ENCODE measurements at places on chromosomes 5 and 9. TPM values are rescaled to one million over a fixed set of nuclear protein-coding genes. Genes with fewer than 3 reads are reported as not detected.

Gene ECM2
- not detected for total RNA-seq

Gene SPAAR
- total RNA-seq, result not detected

Gene SHISAL2B
- not detected for total RNA-seq

Gene PCDHGC3
- total RNA-seq, result not detected

Gene DOK3
- 1.4 TPM for total RNA-seq

Gene MEF2C
- 0.60 TPM for total RNA-seq

Gene LHFPL2
- total RNA-seq, result 0.19 TPM

Gene CEP72
- 8.0 TPM for total RNA-seq

Gene ATG10
- total RNA-seq, result 4.7 TPM

Gene LMBRD2
- 4.2 TPM for total RNA-seq

Gene GPR151
- not detected for total RNA-seq

DNA sequence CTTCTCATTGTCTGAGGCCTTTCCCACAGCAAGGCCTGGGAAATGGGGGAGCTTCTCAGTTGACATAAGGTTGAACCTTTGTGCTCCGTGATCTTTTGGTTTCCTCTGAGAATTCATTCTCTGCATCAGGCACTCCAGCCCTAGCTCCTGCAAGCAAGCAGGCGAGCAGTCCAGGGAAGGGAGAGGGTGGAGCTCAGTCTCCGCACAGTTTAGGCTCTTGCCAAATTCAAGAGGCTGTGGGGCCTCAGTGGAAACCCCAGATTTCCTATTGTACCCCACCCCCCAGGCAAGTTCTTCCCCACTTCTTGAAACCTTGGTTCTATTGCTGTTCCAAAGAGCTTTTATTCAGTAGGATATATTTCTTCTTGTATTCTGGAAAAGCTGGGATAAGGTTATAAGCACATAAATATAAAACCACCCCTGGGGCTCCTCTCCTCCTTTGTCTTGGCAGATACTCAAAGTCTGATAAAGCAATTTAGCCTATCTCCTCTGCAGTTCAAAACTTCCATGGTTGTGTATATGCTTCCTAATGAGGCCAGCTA lies 147.2 kb downstream of the PDZD2 start:
- DNase-seq, result no peak

GRCh38 chr9:35696520-35697215 lies 6.9 kb upstream of the TPM2 start:
- DNase-seq, result peak; percentile 29

DNA sequence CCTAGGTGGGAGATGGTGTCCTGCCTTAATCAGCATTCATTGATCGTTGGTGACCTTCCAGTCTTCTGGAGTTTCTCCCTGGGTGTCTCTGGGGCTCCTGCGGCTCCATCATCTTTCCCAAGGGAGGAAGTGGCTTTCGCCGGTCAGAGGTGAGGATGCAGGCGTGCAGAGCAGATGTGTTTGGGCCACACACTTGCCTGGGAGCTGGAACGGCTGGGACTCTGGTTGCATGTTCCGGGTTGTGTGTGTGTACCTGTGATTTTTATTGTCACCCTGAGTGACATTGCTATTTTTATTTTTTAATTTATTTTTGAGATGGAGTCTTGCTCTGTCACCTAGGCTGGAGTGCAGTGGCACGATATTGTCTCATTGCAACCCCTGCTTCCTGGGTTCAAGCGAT lies 9.6 kb downstream of the HMCN2 start:
- no peak for DNase-seq

- no peak for DNase-seq
Measured at GRCh38 chr5:164277720-164278119, 772.3 kb downstream of the MAT2B start.

- DNase-seq, result no peak
Measured at GRCh38 chr5:80387063-80387768, 20.6 kb upstream of the ZFYVE16 start.

GRCh38 chr5:130066644-130067043 lies 162.4 kb downstream of the CHSY3 start:
- DNase-seq, result no peak

DNA sequence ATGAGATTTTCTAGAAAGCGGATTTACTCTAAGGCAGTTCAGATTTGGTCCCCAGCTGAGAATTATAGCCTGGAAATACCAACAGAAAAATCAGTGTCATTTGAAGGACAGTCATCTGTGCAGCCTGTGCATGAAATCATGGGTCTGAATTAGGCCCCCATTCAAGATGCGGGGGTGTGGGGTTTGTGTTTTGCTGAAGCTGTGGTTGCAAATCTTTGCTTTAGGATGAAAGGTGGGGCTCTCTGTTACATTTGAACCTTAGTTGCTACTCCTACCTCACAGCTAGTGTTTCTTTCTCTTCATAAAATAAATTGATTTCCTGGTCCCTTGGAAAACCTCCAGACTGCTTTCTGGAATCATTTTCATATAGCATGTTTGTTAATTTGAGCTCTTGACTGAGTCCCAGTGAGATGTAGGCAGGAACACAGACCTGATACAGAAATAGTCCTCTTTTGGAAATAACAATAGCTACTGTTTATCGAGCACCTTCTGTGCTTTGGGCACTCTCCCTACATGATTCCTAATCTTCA lies 4.8 kb upstream of the ABL1 start:
- no peak for DNase-seq

GRCh38 chr9:132068605-132069004 lies 11.1 kb downstream of the MED27 start:
- DNase-seq, result no peak

GRCh38 chr5:135629666-135630065 lies 50.9 kb upstream of the CXCL14 start:
- DNase-seq, result no peak

DNA sequence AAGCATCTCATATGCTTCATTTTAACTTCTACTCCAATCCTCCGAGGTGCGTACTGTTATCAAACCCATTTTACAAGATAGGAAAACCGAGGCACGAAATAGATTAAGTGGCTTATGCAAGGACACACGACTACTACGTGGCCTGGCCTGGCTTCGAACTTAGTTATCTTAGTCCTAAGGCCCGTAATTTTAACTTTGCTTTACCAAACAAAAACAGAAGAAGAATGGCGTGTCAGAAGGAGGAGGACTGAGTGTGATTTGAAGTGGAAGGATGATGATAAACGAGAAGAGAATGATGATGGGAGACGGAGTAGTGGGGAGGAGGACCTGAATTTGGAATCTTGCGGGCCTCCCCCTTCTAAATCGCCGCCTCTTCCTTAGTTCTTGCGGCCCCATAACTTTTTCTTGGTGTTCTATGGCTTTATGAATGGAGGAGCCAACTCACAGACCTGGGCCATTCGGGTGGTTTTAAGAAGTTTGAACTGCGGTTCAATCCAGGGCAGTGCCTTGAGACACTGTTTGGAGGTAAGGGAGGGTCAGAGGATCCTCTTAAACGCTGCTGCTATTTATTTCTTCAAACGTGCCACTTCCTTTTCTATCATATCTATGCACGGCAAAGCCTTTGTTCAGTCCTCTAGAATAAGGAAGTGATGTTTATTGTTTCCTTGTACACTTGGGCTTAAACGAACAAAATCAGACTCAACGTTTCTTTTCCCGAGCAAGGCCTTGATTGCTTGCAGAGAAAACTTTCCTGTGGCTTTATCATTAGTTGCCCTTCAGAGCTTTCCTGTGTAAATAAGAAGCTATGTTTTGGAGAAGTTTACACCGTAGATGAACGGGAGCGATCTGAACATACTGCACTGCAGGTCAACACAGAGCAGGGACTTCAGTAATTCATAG lies 795 bp downstream of the CNOT8 start:
- DNase-seq, result no peak

DNA sequence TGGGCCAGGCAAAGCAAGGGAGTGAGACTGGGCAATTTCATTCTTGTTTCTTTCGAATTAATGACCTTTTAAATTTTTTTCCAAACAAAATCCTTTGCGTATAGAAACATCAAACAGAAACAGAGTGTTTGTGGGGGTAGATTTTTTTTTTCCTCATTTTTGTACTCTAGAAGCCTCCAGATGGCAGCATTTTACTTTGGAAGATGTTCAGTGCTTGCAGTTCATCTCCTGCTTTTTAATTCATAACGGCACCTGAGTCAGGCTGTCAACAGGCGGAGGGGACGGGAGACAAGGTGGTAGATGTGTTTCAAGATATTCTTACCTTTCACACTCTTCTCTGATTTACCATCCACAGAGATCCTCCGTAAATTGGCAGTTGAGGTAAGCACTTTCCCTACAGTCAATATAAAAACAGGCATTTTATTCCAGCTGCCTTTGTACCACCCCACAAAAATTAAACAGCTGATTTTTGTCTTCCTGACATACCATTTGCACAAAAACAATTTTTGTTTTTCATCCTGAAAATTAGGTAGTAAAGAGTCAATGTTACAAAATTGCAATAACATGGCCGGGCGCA lies 99.5 kb upstream of the FBXL17 start:
- DNase-seq, result no peak

DNA sequence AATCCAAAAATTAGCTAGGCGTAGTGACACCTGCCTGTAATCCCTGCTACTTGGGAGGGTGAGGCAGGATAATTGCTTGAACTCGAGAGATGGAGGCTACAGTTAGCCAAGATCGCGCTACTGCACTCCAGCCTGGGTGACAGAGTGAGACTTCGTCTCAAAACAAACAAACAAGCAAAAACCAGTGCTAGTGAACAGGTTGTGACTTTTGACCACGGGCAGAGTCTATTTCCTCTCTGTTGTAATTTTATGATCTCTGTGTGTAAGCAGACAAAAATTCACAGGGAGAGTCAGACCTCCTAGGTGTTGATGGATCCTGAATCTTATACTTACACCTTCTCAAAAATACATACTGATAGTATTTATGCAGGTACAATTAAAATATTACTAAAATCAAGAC lies 65.8 kb downstream of the SPEF2 start:
- no peak for DNase-seq

DNA sequence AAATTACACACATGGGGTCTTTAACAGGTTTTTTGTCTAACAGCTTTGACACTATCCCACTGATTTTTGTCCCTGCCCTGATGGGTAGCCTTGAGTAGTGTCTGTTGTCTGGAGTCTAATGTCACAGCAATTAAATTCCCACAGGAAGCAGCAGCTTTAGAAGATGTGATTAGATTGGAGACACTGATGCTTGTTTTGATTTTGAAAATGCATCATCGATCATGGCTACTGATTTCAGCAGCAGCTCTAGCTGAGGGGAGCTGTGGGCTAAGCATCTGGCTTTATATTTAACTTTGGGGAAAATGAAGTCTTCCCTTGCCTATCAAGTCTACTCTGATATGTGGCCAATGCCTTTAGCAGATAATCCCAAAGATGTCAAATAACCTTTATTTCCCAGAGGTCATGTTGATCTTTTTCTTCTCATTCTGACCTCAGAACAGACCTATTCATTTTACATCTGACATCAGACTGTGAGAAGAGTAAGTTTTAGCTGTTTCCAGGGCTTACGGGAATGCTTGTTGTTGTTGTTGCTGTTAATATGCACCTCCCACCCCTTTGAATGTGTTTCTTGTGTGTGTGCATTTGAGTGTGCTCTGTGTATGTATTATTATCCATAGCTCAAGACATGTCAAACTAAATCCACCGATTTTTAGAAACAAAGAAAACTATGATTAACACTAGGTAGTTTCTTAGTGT lies 704.9 kb upstream of the NUDT12 start:
- DNase-seq, result no peak

GRCh38 chr5:178123094-178123965 lies 7.5 kb upstream of the RMND5B start:
- DNase-seq, result no peak

GRCh38 chr5:88984040-88984439 lies 101.1 kb upstream of the MEF2C start:
- no peak for DNase-seq

- no peak for DNase-seq
Measured at GRCh38 chr5:1323803-1324173, 21.1 kb downstream of the CLPTM1L start.

DNA sequence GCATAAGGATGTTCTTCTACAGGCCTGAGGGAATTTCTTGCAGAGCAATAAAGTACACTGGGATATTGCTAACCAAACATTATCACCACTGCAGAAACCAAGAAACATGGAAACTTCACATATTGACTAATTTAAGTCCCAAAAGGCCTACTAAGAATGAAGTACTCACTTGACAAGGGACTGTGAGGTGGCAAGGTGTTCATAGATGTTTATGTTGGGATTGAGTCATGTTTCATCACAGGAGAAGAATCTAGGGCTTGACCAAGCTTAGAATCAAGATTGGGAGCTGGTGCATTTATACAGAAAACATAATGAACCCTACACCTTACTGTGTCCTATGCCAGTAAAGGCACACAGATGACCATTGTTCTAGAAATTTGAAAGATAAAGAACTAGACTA lies 56.7 kb upstream of the GAS1 start:
- DNase-seq, result no peak

- DNase-seq, result no peak
Measured at GRCh38 chr5:112779531-112779930, 41.8 kb downstream of the APC start.

- DNase-seq, result no peak
Measured at GRCh38 chr9:90818279-90818678, 16.7 kb downstream of the SYK start.

- DNase-seq, result no peak
Measured at GRCh38 chr5:118224546-118224945, 763.8 kb downstream of the DTWD2 start.
